Right kidney (tissue), 9 donors: ENCODE measurements at places on chromosomes 13 and 19.
A peak's percentile ranks its signal among the peaks of the same experiment; 100 is the strongest.

DNA sequence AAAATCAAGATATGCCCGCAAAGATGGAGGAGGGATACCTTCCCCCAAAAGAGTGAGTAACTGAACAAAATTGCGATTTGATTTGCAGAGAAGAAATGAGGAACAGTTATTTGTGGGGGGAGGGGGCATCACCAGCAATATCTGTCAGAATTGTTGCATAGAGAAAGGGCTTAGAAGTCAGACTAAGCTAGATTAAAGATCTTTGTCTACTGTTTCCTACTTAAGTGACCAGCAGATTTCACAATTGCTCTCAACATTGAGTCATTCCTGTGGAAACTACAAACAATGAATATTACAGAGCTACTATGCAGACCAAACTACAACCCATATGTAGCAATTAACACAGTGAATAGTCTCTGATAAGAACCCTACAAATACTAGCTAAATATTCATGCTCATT is 27.4 kb downstream of the FPR3 start:
- DNase-seq, result no peak

- DNase-seq, result no peak
Measured at GRCh38 chr19:863315-863620, 3.8 kb downstream of the CFD start.

GRCh38 chr13:30696278-30697176 is 38.8 kb upstream of the ALOX5AP start:
- DNase-seq, result peak; percentile 22

DNA sequence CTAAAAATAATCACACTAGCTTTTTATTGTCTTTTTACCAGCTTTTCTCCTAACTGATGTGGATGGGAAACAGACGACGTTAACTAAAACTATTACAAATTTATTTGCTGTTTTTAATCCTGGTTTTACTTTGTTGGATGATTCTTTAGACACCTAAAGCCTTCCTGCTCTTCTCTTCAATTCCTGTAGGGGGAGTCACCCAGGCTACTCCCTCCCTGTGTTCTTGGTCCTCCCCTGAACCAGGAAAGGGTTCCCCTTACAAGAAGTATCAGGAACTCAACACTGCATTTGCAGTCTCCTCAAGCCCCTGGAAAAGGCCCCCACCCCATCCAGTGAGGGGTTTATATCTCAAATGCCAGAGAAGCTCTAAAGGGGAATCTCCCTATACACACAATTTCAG is 206.1 kb downstream of the SUCLA2 start:
- no peak for DNase-seq

DNA sequence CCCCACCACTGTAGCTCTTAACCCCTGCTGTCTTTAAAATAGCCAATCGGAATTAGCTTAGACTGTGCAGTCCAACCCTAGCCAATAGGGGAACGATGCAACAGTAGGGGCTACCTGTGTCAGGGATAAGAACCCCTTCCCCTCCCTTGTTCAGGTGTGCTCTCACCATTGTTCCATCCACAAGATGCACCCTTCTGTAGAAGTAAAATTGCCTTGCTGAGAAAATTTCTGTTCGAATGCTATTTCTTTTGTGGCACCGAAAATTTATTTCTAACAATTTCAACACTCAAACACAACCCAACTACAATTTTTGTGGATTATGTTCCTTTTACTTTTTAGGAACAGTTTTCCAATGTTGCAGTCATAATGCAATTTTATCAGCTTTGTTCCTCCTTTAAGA is 3.6 kb upstream of the ZNF583 start:
- no peak for DNase-seq

- no peak for DNase-seq
Measured at GRCh38 chr13:111049791-111050538, 65.1 kb upstream of the ARHGEF7 start.

- DNase-seq, result no peak
Measured at GRCh38 chr13:32669030-32669646, 82.9 kb downstream of the PDS5B start.

DNA sequence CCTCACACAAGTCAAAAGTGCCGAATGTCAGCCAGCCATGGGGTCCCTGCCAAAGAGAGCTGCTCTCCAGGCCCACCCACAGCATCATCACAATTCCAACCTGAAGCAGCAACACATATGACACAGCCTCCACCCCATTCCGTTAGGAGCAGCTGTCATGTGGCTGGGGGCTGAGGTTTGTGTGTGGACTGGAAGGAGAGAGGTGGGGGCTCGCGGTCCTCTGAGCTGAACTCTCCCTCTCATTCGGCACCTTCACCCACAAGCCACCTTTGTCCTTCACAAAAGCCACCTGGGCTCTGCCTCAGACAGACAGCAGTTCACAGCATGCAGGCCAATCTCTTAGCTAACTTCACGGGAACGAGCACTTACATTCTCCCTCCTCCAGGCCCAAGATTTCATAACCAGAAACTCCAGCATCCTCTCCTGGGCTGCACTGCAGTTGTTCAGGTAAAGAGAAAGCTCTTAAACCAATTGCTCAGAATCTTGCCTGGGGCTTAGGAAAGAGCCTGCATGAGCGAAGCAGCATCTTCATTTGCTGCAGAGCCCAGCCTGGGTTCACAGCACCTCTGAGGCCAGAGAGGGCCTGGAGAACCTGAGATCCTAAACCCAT is 7.2 kb downstream of the RAB20 start:
- DNase-seq, result no peak

DNA sequence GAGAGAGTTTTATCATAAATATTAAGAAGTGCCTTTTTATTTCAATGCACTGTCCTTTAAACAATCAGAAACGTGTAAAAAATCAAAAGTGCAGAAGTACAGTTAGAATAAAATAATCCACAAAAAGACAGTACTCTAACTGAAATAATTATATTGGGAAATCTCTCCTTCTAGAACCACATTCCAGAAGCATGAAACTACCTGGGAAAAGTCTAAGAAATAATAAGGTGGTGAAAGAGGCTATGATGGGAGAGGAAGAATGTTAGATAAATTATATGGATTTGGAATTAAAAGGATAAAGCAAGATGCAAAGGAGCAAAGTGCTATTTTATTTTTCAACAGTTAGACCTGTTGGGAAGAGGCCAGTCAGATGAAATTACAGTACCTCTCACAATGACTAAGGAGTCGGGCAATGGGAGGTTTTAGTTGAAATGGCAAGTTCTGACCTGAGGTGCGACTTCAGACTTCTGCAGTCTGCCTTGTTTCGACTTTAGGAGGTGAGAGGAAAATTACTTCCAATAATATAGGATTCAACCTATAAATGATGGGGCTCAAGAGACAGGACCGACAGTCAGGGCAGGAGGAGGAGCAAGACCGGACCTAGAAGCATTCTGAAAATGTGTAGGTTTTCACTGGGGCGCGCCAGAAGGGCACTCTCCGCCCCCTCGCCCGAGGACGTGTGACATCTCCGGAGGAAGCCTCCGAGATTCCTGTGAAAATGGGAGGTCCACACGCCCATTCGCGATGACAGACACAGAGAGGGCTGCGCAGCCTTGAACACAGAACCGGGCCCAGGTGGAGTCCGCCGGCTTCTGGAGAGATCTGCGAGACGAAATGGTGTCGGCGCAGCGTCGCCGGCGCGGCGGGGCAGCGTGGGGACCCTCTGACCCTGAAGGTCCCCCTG is 717 bp downstream of the SPRYD7 start:
- DNase-seq, result no peak

GRCh38 chr19:43441716-43442115 is 23.7 kb downstream of the LYPD3 start:
- no peak for DNase-seq

DNA sequence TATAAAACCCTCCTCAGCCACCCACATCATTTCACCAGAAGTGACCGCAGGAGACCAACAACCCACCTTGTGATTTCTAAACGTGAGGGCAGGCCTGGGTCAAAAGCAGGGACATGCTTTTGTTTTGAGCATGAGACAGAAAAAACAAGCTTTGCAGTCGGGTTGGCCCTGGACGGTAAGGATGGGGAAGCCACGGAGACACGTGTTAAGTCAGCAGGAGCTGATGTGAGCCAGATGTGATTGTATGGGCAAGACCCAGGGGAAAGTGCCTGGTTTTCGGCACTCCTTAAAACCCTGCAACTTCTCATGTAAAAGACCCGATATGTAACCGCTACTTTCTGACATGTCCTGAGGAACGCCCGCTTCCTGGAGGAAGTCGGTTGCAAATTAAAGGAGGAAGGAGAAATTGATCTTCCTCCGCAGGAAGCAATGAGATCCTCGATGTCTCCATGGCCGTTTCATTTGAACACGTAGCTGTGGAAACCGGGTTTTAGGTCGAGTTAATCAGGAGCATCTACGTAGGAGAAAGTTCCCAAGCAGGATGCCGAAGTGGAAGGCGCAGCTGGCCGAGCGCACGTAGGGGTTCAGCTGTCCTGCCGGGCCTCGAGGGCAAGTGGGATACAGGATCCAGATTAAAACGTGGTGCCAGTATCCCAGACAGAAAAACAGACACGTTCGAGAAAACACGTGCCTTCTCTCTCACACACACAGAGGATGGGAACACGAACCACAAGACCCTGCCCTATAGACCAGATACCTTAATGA is 40.5 kb upstream of the POMP start:
- DNase-seq, result no peak

DNA sequence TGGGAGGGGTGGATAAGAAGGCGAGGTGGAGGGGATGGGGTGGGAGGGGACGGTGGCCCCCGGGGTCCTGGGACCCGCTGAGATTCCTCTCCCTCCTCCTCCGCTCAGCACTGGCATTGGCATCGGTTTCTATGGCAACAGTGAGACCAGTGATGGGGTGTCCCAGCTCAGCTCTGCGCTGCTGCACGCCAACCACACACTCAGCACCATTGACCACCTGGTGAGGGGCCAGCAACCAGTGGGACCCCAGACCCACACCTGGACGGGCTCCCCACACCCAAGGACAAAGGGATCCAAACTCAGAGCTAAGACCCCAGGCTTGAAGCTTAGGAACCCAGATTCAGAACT is 5.9 kb downstream of the TTYH1 start:
- DNase-seq, result no peak

- no peak for DNase-seq
Measured at GRCh38 chr19:23554548-23554947, 132.5 kb downstream of the ZNF675 start.
